ENCODE measurements at places on chromosomes 6 and 20.

- DNase-seq, result no peak
Observed at GRCh38 chr6:80364149-80364548, 257.7 kb downstream of the BCKDHB start.

DNA sequence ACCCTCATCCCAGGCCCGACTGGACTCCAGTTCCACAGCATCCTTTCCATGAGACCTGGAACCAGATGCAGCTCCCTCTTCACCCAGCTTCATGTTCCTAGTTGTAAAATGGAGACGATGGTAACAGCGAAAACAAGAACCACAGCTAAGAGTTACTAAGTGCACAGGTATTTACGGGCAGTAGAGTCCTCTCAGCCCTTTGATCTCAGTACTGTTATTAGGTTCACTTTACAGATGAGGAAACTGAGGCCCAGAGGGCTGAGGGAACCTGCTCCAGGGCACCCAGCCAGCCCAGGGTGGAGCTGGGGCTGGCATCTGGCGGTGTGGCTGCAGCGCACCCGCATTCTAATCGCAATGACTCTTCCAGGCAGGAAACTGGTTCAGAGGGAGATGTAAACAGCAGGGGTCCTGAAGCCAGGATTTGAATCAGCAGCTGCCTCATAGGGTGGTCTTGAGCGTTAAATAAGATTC lies 858 bp downstream of the BCAS1 start:
- DNase-seq, result no peak

- no peak for DNase-seq
Observed at GRCh38 chr20:47809161-47809960, 24.1 kb upstream of the SULF2 start.

- no peak for DNase-seq
Observed at GRCh38 chr6:46265373-46265772, 94.6 kb upstream of the ENPP5 start.

- DNase-seq, result no peak
Observed at GRCh38 chr6:46281110-46281509, 110.3 kb upstream of the ENPP5 start.

DNA sequence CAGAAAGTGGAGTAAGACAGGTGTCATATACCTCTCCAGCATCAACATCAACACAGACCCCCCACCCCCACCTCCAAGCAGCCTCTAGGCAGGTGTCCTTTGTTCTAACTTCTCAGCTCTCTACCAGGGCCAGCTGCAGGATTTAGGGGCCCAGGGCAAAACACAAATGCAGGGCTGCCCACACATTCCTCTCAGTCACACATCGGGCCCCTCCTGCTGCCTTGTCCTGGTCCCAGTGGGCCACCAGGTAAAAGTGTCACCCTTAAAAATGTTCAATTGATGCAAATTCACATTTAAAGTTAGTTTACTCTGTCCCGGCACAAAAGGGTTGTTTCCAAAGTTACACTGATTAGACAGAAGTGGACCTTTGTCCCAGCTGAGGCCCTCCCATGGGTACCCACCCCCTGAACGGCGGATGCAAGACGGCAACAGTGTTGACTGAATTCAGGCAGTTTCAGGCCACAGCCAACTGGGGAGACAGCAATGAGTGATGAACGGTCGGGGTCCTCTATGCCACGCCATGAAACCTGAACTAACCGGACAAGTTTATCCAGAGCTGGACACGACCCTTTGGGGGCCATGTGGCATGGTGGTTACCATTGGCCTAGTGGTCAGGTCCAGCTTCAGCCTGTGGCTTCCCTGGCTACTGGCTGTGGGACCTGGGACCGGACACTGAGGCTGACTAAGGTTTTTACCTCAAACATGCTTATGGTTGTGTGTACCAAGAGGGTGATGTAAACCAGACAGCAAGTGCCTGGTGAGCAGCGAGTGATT lies 52.2 kb upstream of the UNC93A start:
- DNase-seq, result no peak

DNA sequence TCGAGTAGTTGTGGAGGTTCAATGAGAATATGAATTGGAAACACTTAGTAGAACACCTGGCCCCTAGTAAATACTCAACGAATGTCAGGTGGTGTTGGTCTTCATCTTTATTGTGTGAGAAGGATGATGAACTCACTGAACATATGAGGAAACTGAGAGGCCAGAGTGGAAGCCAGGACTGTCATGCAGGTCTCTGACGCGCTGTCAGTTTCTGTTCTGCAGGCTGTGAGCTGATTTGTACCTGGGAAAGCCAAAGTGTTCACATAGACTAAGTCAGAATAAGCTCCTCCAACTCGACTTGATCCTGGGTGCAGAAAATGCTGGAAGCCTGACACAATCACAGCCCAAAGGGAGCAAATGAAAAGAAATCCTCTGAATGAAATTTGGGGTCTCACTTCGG lies 222.2 kb downstream of the LY86 start:
- DNase-seq, result no peak

DNA sequence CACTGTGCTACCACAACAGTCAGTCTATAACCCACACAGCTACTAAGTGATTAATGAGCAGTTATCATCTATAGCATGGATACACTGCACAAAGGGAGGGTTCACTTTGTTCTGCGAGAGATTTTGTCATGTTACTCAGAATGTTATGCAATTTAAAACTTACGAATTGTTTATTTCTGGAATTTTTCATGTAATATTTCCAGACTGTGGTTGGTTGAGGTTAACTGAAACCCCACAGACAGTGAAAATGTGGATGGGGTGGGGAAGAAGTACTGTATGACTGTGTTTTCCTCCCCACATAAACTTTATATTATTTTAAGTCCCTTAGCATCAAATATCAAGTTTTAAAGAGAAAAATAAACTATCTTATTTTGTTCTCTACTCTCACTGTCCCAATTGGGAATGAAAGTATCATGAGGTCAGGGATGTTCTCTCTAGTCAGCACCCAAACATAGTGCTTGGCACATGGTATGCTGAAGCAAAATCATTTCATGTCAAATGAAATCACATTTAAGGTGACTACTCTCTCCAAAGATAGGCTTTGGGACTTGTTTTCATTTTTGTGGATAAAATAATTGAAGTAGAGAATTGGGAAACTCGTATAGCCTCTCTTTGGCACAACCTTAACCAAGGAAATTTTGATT lies 25.4 kb downstream of the DOP1A start:
- no peak for DNase-seq

DNA sequence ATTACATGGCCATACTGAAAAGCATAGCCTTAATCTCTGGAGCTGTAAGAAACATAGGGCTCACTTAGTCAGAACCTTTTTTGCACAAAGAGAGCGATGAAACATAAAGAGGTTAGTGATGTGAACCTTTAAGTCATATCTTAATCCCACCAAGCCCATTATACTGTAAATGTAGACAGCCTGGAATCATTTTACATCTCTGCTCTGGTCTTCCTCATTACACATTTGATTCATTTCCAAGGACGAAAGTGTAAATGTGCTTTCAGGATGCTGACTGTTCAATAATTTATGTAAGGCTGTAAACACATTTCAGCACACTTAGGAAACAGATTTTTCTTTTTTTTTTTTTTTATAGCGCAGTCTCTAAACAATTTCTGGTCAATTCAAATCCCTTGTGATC lies 131.3 kb upstream of the B3GAT2 start:
- DNase-seq, result no peak

GRCh38 chr6:156154896-156155295 lies 622.3 kb upstream of the ARID1B start:
- DNase-seq, result no peak

DNA sequence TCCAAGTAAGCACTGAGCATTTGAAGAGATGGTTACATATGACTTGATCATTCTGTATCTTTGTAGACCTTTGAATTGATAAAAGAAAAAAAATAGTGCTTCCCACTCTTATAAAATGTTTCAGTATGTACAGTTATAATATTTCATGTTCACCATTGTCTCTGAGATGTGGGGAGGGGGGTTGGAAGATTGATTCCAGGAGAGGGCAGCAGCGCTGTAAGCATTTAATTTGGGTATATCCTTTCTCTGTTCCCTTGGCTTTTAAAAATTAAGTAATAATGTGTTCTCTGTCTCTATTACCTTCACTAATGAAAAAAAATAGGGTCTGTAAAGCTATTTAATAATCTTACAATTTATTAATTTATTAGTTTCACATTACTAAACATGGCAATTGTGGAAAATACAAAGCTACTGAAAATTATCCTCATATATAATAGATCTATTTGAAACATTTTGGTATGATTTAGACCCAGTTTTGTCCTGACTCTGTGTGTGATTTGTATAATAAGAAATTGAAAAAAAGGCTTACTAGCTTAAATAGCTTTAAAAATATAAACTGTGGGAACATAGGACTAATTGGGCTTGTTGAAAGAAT lies 341.2 kb downstream of the CDKAL1 start:
- peak; percentile 55 for DNase-seq

- DNase-seq, result no peak
Observed at GRCh38 chr6:149221774-149222070, 95.8 kb upstream of the TAB2 start.

- no peak for DNase-seq
Observed at GRCh38 chr20:13883425-13883824, 98.6 kb downstream of the NDUFAF5 start.

DNA sequence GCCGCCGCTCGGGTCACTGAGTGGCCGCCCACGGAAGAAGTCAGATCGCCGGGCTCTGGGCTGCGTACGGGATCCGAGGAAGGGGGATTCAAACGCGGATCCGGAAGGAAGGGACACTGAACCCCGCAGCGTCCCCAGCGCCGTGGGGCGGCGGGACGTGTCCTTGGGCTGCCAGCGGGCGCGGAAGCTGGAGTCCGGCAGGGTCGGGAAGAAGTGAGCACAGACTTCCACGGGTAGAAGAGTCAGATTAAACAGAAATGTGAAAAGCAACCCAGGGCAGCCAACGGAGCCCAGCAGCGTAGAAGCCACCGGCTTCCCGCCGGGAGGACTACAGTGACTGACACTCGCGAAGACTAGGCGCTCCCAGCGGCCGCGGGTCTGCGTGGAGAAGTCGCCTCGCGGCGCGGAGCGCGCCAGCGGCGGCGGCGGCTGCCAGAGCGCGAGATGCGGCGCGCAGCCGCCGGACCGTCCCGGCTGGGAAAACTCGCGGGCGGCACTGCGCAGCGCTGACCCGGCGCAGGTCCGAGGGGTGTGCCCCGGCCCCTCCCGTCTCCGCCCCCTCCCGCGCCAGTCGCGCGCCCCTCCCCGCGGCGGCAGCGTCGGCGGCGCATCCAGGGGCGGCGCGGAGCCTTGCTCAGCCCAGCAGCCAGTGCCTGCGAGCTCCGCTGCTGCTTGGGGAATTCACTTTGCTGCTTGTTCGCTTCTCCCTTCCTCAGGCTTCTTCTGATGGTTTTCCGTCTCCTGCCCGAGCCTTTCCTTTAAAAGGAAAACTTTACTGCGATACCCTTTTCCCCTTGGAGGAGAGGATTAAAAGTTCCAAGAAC lies at the start of gene SAMD5:
TSS of gene SAMD5 (plus strand) at position 649 of the 824 bp plus-strand sequence. CDS start 239 bp downstream, outside the sequence.
- peak; percentile 48 for DNase-seq

- DNase-seq, result no peak
Observed at GRCh38 chr6:55379895-55380294, 52.6 kb downstream of the GFRAL start.

- DNase-seq, result no peak
Observed at GRCh38 chr6:44016131-44016870, 111.0 kb downstream of the MRPL14 start.

DNA sequence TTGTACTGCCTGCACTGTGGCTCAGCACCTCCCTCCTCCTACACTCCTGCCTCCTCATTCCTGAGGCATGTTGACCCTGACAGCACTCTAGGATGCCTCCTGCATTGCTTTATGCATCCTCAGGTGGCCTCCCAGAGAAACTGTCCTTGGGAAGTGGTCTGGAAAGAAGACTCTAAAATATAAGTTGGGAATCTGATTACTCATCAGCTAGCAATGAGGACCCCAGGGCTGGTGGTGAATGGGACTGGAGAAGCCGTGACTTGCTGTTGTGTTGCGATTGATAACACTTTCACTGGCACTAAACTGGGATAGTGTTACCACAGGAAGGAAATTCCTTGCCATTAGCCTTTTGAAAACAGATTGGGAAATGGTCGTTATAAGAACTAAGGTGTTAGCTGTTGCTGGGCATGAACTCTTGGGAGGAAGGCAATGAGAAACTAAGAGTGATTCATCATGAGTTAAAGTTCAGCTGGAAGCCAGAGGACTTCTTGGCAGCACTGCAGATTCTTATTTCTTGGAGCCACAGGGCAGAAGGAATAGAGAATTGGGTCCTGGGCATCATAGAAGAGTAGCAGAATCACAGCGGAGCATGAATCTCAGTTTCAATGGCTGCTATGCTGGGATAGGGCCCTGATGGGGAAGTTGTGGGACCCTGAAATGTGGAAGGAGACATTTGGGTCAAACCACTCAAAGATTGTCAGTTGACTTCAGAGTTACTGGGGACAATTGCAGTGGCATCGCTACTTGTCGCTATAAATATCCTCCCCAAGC lies 10.1 kb upstream of the SIRPD start:
- DNase-seq, result no peak

- DNase-seq, result no peak
Observed at GRCh38 chr6:96909811-96910210, 12.1 kb upstream of the NDUFAF4 start.

- no peak for DNase-seq
Observed at GRCh38 chr20:4256874-4257273, 241.5 kb upstream of the RNF24 start.

GRCh38 chr6:169738976-169739529 lies 12.3 kb downstream of the DYNLT2 start:
- no peak for DNase-seq
